ENCODE measurements at places on chromosomes 16 and 17. TPM values are rescaled to one million over a fixed set of nuclear protein-coding genes. Genes with fewer than 3 reads are reported as not detected.

MT1M gene
- 6.1 TPM for polyA plus RNA-seq

GRCh38 chr16:8676737-8677375 is 2.4 kb downstream of the ABAT start:
- no peak for DNase-seq
- H3K4me1 ChIP-seq = peaks cover 9% of the 10 kb centered on the region
- no peaks in the 10 kb centered on the region for H3K36me3 ChIP-seq
- no peak overlapping the region for H3K4me3 ChIP-seq
- H3K27ac ChIP-seq = no peak overlapping the region
- peaks cover 18% of the 10 kb centered on the region for H3K27me3 ChIP-seq

- peaks cover 16% of the 10 kb centered on the region for H3K4me1 ChIP-seq
- no peak overlapping the region for H3K4me3 ChIP-seq
- no peaks in the 10 kb centered on the region for H3K36me3 ChIP-seq
- no peak overlapping the region for H3K27ac ChIP-seq
Observed at GRCh38 chr17:29154516-29155226, 25.5 kb downstream of the MYO18A start.

GRCh38 chr17:31787857-31788570 is 71.0 kb downstream of the COPRS start:
- no peaks in the 10 kb centered on the region for H3K36me3 ChIP-seq
- no peaks in the 10 kb centered on the region for H3K27me3 ChIP-seq
- H3K4me3 ChIP-seq = no peak overlapping the region
- no peak overlapping the region for H3K27ac ChIP-seq
- H3K4me1 ChIP-seq = no peaks in the 10 kb centered on the region
- DNase-seq = no peak

GRCh38 chr16:23113185-23113584 is 36.1 kb downstream of the USP31 start:
- H3K36me3 ChIP-seq = 0 out of 2 replicates have a peak, but pooled peaks cover 4% of the 10 kb centered on the region
- DNase-seq = no peak
- no peak overlapping the region for H3K4me3 ChIP-seq
- peaks cover 24% of the 10 kb centered on the region for H3K4me1 ChIP-seq
- H3K27ac ChIP-seq = 0 out of 2 replicates have a peak overlapping the region, but pooled peaks have one; percentile 19

DNA sequence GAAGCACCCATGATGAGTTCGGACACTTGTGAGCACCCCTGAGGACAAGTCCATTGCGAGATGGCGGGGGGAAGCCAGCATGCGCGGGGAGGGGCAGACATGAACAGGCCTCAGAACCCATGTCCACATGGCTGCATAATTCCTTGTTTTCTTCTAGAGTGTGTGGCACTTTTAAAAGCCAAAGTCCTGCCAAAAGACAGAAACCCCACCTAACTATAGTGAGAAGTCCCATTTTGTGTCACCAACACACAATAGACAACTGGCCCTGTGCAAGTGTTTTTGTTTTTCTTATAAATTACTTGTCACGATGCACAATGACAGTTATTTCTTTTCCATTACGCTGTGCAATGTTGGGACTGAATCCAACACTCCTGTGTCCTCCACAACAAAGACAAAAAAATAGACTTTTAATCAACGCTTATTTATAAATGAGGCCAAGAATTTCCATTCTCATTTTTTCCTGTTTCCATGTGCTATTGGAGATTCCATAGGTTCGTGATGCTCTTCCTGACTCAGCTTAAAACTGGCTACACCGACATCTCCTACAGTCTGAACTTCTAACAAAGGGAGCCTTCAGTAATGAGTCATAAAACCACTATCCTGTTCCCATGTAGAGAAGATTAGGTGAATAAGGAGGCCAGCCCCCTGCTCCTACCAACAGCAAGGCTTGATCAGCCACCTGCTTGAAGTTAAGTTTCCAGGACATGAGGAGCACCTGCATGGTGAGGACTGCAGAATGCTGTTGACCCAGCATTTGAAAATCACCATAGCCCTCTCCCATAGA is 98.9 kb downstream of the ZNF423 start:
- H3K27me3 ChIP-seq = no peaks in the 10 kb centered on the region
- DNase-seq = no peak
- H3K4me3 ChIP-seq = no peak overlapping the region

GRCh38 chr17:9907883-9908648 is 3.0 kb upstream of the RCVRN start:
- H3K4me1 ChIP-seq = no peaks in the 10 kb centered on the region
- H3K4me3 ChIP-seq = no peak overlapping the region
- no peaks in the 10 kb centered on the region for H3K36me3 ChIP-seq
- no peak for DNase-seq

DNA sequence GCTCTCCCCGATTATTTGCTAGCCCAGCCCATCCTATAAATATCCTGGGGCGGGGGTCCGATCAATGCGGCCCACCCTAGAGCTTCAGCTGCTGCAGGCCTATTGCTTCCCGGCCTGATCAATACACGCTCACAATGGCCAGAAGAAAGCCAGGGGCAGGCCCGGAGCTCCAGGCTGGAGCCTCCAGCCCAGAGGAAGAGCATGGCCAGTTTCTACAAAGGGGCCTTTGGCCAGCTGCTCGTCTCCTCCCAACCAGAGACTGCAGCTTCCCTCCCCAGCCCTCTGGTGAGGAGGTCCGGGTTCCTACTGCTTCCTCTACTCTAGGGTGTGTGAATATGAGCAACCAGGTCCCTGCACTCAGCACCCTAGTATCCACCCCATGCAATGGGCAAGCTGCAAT is 36.7 kb downstream of the SALL1 start:
- peaks cover 51% of the 10 kb centered on the region for H3K4me1 ChIP-seq
- peak overlapping the region; percentile 63 for H3K4me3 ChIP-seq
- H3K36me3 ChIP-seq = no peaks in the 10 kb centered on the region
- peaks cover 27% of the 10 kb centered on the region for H3K27me3 ChIP-seq
- no peak overlapping the region for H3K27ac ChIP-seq
- peak; percentile 43 for DNase-seq

DNA sequence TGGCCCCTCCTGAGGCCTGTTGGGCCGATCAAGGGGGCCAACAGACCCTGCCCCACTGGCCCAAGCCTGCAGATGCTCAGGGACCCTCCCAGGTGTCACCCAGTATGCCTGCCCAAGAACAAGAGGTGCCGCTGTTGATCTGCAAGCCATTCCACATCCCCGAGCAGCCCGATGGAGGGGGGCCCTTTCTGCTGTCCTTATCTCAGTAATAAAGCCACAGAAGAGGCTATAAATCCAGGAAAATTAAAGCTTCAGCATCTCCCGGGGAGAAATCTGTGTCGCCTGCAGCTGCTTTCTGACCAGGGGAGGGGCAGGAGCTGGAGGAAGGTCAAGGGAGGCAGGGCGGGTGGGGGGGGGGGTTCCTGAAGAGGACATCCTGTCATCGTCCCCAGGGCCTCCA is 11.7 kb upstream of the CACNA1H start:
- DNase-seq = no peak
- no peaks in the 10 kb centered on the region for H3K36me3 ChIP-seq
- H3K4me3 ChIP-seq = no peak overlapping the region
- no peaks in the 10 kb centered on the region for H3K4me1 ChIP-seq
- no peaks in the 10 kb centered on the region for H3K27me3 ChIP-seq
- H3K27ac ChIP-seq = no peak overlapping the region

DNA sequence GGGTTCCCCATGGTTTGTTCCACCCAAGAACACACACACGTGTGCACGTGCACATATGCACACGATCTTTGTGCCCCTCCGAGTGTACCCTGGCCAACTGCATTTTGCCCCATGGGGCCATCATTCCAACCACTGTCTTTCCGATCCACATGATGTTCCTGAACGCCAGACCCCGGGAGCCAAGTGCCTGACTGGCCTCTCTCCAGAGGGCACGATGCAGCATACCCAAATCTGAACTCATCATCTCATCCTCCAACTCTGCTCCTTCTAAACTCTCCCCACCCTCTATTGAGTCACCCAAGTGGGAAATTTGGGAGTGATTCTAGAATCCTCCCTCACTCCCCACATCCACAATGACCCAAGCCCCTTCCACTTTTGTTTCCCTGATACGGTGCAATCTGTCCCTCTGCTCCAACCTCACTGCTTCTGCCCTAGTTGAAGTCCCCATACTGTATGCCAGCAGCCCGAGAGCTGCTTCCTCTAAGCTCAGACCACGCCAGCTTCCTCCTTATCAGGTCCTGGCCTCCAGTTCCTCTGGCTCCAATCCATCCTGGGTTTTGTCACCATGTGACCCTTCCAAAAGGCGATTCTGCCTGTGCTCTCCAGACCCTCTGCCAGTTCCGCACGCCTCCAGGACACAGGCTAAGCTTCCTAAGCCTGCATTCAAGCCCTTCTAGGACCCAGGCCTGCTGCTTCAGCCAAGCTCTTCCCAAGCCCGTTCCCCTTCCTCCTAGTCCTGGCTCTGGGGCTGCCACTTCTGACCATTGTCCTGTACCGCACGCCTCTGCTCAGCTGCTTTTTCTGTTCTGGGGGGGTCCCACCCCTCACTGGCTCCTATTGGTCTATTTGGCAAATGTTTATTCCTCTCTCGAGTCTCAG is 10.1 kb upstream of the TMEM208 start:
- no peaks in the 10 kb centered on the region for H3K36me3 ChIP-seq
- H3K27me3 ChIP-seq = no peaks in the 10 kb centered on the region
- H3K4me1 ChIP-seq = no peaks in the 10 kb centered on the region
- H3K27ac ChIP-seq = no peak overlapping the region
- H3K4me3 ChIP-seq = no peak overlapping the region

DNA sequence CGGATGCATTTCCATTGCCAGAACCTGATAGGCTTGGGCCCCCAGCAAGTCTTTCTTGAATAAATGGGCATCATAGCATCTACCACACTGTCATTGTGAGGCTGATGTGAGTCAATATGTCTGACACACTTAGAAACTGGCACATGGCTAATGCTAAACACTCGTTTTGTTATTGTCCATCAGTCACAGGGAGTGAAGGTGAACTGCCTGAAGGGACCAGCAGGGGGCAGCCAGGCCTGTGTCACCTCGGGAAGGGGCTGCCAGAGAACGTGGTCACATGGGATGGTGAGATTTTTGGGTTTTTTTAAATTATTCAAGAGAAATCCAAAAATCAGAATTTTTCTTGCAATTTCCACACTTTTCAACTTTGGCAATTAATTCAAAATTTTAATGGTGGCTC is 831 bp upstream of the RCVRN start:
- DNase-seq = peak; percentile 77
- H3K4me1 ChIP-seq = no peaks in the 10 kb centered on the region
- no peaks in the 10 kb centered on the region for H3K36me3 ChIP-seq
- no peaks in the 10 kb centered on the region for H3K27me3 ChIP-seq
